ENCODE measurements at places on chromosomes 12 and 14.

DNA sequence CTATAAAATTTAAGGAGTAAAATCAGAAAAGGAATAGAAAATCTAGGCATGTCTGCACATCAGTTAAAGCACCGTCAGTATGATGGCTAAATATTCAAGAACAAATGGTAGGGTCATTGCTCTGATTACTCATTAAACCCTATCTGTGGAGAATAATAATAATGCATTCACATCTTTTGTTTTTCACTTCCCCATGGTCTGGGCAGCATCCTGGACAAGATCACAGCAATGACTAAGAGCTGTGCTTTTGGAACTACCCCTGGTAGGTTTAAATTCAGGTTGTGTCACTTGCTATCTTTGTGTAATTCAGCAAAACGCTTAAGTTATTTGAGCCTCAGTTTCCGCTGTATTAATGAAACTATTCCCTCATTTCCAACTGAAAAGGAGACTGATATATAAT lies 33.1 kb downstream of the C12orf42 start:
- no peak for DNase-seq

GRCh38 chr12:49458816-49459215 lies 80.0 kb upstream of the KCNH3 start:
- DNase-seq = no peak

- peak; percentile 62 for DNase-seq
Measured at GRCh38 chr12:14664434-14665023, 31.9 kb downstream of the GUCY2C start.

DNA sequence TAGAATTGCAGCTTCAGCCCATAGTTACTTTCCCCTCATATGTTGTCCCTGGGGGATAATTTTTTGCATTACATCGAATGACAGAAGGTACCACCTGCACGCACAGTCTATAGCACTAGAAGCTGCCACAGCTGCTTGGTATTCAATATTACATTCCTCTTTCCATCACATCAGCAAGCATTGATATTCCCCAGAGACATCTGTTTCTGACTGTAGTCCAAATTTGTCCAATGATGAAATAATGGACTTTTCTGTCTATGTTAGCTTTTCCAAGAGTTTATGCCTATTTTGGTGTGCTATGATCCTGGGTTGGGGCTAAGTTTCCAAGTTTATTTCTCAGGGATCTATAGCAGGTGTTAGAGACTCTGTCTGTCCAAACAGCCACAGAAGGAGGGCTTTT lies 335.4 kb downstream of the LRIG3 start:
- DNase-seq = peak; percentile 60

GRCh38 chr12:108630481-108631207 lies 3.0 kb downstream of the SELPLG start:
- peak; percentile 66 for DNase-seq

GRCh38 chr12:20950248-20950647 lies 139.7 kb downstream of the SLCO1B3 start:
- DNase-seq = peak; percentile 10

- no peak for DNase-seq
Measured at GRCh38 chr14:69860221-69860620, 19.0 kb upstream of the SMOC1 start.

DNA sequence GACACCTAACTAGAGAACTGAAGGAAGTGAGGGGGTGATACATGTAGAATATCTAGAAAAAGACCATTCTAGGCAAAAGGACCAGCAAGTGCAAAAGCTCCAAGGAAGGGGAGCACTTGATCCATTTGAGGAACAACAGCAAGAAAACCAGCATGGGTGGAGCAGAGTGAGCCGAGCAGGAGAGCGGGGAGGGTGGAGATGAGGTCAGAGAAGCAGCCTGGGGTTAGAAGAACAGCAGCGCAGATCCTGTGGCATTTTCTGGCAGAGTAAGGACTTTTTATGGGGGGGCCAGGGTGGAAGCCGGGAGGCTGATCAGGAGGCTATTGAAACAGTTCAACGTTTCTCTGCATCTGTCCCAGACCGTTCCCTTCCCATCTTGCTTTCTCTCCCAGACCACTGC lies 24.5 kb upstream of the TMCC3 start:
- DNase-seq = no peak

GRCh38 chr14:36207500-36207899 lies 31.0 kb upstream of the PTCSC3 start:
- peak; percentile 22 for DNase-seq

- DNase-seq = no peak
Measured at GRCh38 chr14:57823015-57823660, 42.8 kb downstream of the SLC35F4 start.

- DNase-seq = no peak
Measured at GRCh38 chr12:56375598-56376434, 13.2 kb upstream of the APOF start.

DNA sequence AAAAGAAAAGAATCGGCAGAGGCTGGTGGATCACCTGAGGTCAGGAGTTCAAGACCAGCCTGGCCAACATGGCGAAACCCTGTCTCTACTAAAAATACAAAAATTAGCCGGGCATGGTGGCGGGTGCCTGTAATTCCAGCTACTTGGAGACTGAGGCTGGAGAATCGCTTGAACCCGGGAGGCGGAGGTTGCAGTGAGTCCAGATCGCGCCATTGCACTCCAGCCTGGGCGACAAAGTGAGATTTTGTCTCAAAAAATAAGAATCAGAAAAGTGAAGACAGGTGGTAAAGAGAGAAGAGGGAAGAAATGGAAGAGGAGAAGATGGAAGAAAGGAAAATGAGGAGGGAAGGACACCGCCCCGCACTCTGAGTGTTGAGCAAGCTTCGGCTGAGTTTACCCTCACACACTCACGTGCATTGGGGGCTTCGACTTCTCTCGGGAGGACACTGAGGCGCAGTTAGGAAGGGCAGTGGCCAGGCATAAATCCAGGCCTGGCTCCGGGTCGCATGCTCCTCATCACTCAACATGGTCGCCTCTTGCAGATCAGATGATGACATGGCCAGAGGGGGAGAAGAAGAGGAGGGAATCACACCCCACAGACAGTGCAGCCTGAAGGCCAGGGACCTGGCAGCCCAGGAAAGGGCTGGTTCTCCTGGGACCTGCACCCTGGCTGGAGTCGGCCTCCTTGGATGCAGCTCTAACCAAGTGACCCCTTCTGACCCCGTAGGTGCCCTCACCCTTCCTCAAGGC lies 61.1 kb downstream of the PRMT8 start:
- DNase-seq = no peak

DNA sequence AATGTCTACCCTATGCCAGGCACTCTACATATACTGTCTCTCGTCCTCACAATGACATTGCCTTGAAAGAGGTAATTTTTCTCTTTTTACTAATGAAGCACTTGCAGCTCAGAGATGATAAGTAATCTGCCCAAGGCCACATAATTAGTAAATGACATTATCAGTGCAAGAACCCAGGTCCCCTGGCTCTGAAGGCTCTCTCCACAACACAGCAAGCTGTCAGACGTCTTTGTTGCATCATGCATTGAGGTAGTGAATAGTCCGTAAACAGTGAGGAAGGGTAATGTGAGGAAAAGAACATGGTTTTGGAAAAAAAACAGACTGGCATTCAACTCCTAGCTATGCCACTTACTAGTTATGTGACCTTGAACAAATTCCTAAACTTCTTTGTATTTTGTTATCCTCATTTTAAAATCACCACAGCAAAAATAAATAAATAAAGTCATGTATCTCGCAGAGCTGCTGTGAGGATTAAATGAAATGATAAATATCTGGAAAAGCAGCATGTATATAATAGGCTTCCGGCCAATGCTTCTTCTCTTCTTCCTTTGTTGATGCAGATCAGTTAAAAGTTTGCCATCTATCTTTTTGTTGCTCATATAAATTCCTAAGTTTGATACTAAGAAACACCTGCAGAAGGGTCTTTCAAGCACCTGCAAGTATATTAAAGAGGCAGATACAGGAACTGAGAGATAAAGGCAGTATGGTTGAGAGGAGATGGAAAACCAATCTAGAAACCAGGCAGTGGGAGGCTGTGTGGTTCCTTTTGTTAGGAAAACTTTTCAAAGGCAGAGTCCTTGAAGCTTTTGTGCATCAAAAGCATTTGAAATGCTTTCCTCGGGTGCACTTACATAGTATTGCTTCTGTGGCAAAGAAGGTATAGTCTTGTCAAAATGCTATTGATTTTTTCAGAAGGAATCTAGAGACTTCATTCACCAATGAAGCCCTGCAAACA lies 82.8 kb downstream of the BTG1 start:
- DNase-seq = no peak

- DNase-seq = no peak
Measured at GRCh38 chr12:99087278-99087677, 442.2 kb downstream of the APAF1 start.

DNA sequence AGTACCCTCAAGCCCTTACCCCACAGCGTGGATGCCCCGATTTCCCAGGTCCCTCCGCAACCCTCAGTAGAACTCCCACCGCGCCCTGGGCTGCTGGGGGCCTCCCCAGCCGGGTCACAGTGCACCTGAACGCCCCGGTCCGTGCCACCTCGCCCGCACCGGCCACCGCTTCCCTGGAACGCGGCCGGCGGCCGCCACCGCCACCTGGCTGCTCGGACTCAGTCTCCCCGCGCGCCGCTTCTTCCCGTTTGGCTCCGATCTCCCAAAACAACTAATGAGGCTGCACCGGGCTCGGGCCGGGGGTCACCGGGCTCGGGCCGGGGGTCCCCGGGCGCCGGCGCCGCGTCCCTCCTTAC lies 1.0 kb downstream of the ITPK1 start:
- DNase-seq = no peak

GRCh38 chr14:54814076-54814475 lies 88.5 kb downstream of the GCH1 start:
- no peak for DNase-seq

DNA sequence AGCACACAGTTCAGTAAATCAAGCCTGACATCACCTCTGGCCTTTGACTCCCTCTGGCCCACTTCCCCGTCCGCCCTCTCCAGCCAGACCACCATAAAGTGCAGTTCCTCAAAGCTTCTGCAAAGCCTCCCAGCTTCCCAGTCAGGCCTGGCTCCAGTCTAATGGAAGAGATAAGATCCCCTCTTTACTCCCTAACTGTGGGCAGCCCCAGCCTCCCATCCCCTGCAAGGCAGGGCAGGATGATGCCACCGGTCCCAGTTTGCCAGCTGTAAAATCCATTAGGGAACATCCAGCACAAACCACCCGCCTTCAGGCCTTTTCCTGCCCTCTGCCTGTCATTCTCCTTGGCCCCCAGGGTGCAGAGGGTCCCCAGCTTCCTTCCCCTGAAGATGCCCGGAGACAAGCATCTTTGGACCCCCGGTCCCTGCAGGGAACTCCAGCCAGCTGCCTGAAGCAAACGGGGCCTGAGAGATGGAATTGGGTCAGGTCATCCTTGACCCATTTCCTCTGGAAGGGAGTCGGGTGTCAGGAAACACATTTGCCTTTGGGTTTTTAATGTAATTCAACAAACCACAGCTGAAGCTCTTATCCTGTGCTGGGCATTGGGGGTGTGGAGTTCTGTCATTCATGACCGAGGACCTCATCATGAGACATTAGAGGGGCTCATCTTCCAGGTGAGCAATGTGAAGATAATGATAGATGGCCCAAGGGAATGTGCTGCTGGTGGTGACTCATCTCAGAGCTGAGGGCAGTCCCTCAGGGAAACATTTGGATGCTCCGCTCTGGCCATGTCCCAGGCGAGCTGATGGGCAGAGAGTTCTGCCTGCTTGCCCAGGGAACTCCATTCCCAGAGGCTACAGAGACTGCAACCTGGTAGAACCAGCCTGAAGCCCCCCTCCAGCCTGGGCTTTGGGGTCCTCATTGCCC lies 93.8 kb upstream of the CLMN start:
- DNase-seq = peak; percentile 57

- DNase-seq = peak; percentile 67
Measured at GRCh38 chr12:78802593-78802992, 62.0 kb upstream of the SYT1 start.

DNA sequence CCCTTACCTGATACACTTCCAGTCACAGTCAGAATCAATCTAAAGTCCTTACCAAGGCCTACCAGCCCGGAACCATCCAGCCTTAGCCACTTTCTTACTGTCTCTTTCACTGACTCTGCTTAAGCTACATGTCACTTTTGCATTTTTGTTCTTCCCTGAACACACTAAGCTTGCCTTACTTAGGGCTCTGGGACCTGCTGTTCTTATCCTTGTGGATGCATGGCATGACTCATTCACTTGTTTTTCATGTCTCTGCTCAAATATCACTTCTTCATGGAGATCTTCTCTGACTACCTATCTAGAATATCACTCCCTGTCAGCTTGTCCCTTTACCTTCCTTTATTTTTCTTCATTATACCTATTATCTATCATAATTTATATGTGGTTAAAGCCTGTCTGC lies 65.6 kb upstream of the ZDHHC17 start:
- DNase-seq = peak; percentile 25

- no peak for DNase-seq
Measured at GRCh38 chr12:3888659-3889058, 15.5 kb upstream of the PARP11 start.

DNA sequence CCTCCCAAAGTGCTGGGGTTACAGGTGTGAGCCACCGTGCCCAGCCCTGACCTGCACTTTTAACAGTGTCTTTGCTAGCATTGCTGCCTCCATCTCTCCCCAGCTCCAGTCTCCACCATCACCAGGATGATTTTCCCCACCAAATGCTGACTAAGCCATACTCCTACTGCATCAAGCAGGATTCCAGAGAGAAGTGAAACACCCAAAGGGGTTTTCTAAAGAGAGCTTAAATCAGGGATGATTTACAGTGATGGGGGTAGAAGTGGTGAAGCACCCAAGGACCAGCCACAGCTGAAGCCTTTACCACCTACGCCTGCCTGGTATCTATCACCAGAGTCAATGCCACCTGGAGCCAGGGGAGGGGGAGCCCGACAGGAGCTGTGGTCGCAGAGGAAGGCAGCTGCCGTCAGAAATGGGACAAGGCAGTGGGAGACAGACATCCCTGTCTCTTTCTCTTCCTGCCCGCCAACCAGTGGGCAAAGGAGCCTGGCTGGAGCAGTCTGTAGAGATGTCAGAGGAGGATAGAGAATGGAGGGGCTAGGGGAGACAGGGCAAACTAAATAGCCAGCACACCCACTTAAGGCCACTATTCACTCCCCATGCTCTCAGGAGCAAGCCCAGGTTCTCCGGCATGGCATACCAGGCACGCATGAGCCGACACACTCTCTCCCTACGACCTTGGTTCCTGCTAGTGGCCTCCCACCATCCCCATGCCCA lies 22.4 kb upstream of the CD9 start:
- no peak for DNase-seq

DNA sequence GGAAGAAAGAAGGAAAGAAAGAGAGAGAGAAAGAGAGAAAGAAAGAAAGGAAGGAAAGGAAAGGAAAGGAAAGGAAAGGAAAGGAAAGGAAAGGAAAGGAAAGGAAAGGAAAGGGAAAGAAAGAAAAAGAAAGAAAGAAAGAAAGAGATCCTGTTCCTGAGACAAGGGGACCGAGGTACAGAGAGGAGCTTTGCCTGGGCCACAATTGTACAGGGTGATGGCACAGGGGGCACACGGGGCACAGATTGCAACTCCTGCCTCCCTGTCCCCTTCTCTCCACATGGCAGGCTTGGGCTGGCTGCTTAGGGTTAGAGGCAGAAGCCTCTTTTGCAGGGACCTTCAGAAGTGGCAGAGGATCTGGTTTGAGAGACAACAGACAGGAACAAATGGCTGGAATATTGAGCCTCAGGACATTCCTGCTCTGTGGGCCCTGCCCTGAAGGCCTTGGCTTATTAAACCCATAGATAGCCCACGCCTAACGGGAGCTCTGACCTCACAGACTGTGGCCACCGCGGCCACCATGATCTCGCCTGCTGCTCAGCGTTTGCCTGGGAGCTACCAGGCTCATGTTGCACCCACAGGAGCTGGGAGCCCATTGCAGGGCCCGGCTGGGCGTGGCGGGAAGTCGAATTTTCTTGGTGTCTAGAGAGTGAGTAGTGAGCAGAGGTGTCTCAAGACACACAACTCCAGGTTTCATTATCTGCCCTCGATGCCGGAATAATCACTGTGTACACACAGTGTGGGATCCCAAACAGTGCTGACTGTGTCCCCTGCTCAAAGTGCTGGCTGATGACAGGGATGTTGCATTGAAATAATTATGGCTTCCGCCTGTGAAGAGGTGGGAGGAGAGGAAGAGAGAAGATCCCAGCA lies 147.9 kb upstream of the NCOR2 start:
- peak; percentile 33 for DNase-seq
